ENCODE measurements at places on chromosomes 1 and 21. TPM values are rescaled to one million over a fixed set of nuclear protein-coding genes. Genes with fewer than 3 reads are reported as not detected.
A peak's percentile ranks its signal among the peaks of the same experiment; 100 is the strongest.

- no peak for DNase-seq
Measured at GRCh38 chr21:15249285-15249993, 184.6 kb upstream of the NRIP1 start.

DNA sequence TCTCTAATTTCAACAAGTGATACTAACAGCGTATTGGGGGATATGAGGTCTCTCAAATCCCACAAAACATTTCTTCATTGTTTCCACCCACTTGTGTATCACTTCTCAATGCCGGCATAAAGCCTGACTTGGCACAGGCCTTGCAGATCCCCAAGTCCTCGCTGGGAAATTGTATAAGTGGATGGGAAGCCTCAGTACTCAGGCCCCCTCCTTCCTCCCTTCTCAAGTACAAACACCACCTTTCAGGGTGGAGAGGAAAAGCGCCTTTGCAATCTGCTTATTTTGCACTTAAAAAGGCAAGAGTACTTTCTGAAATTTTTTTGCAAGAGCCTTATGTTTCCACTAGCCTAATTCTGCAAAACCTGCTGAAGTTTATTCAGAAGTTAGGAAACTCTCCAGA, 25.8 kb upstream of the KLHDC8A start:
- no peak for DNase-seq

SLC26A9 gene
- total RNA-seq = 9.8 TPM

- no peak for DNase-seq
Measured at GRCh38 chr1:97529600-97529999, 391.2 kb downstream of the DPYD start.

DNA sequence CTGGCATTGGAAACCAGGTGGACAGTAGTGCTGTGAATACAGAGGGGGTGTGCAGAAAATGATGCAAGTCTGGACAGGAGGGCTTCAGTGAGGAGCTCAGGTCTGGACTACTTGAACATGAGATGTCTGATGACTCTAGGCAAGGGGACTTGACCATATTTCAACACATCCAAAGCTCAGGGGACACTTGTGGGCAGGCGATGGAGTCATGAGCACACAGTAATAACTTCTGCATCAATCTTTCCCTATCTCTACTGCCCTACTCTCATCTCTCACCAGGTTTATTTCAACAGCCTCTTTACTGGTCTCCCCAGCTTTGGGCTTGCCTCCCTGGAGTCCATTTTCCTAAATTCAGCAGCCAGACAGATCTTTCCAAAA, 21.9 kb downstream of the FMO2 start:
- DNase-seq = no peak

OR2G6 gene
- not detected for total RNA-seq

DNA sequence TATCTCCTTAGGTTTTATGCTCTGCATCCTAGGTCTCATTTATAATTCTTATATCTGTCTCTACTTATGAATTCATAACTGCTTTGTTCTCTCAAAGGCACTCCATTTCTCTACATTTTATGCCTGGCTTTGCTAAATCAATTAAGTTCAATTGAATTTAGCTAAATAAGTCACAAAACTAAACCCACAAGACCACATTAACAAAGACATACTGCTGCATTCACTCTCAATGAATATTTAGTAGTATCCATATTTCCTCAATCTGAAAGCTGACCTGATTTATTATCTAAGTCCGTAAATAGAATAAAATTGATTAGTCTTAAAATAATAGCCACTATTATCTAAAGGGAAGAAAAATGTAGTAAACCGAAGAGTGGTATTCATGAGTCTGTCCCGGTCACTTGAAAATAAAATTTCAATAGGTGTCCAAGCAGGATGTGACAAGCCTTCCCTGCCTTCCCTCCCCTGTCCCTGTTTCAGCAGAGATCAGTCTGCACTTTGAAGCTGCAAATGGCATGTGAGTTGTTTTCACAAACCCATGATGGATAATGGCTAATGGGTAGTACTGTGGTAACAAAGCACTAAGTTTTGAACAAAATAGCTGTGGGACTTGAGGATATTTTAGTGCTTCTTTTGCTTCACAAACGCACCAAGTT, 295.0 kb upstream of the NCAM2 start:
- no peak for DNase-seq

TACSTD2 gene
- 0.11 TPM for total RNA-seq

- DNase-seq = no peak
Measured at GRCh38 chr1:90714521-90714951, 2.6 kb downstream of the BARHL2 start.

- no peak for DNase-seq
Measured at GRCh38 chr1:59936358-59936821, 9.8 kb upstream of the CYP2J2 start.

GRCh38 chr1:60847391-60847790, 235.0 kb upstream of the NFIA start:
- no peak for DNase-seq

- no peak for DNase-seq
Measured at GRCh38 chr1:30123036-30123435, 600.3 kb downstream of the MATN1 start.

HMCN1 gene
- 7.3 TPM for total RNA-seq

GRCh38 chr1:51669816-51670215, 52.9 kb downstream of the OSBPL9 start:
- no peak for DNase-seq

DNA sequence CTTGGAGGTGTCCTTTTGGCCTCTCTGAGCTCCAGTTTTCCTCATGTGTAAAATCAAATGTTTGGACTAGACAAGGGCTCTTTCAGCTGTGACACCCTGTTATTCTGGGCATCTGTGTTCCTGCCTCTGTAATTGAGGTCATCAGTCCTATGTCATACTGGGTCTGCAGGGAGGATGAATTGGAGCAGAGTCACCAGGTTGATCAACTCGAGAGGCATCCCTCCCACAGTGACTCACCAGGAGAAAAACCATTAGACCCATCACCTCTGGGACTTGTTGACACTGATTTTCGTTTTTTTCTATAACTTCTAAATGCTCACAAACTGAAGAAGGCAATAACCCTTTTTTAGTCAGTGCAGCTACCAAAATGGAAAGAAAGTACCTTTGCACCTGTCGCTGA, 82.2 kb downstream of the ST6GALNAC5 start:
- no peak for DNase-seq

DNA sequence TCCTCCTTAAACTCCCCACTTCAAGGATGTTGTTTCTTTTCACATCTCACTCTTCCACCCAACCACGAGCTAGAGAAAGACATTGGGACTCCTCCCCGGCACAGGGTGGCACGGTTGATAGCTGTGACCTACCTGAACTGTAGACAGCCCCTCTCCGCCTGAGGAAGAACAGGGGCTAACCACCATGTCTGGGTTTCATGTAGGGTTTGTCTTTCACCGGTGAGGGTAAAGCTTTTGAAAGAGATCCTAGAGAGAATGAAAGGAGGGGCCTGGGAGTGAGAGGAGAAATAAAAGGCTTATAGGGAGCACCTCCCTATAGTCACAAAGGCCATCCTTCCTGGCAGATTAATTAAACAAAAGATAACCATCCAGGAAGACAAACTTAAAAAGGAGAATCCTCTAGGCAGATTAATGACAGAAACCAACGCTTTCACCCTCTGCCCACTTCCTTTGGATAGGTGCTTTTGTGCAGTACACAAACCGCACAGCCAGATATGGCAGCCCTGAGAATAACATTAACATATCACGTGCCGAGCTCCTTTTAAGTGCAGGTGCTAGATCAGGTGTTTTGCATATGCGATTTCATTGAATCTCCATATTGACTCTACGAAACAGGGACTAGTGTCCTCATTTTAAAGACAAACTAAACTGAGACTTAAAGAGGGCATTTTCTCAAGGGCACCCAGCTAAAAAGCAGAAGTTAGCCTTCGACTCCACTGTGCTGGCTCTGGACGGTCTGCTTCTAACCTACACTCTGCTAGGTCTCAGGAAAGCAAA, 178.1 kb upstream of the RUNX1 start:
- DNase-seq = no peak

- no peak for DNase-seq
Measured at GRCh38 chr1:111653709-111654108, 34.1 kb downstream of the RAP1A start.

GRCh38 chr1:116712510-116712909, 41.7 kb upstream of the CD2 start:
- no peak for DNase-seq

GRCh38 chr1:198118134-198118533, 38.7 kb upstream of the NEK7 start:
- DNase-seq = peak; percentile 78

GRCh38 chr1:112196731-112197130, 199.3 kb upstream of the CTTNBP2NL start:
- DNase-seq = no peak

TP53BP2 gene
- total RNA-seq = 24.9 TPM

- no peak for DNase-seq
Measured at GRCh38 chr1:161952607-161953172, 71.0 kb downstream of the OLFML2B start.

CACNA1S gene
- 0.19 TPM for total RNA-seq

GRCh38 chr21:43016728-43017127, 42.4 kb downstream of the PKNOX1 start:
- no peak for DNase-seq

LENEP gene
- not detected for total RNA-seq

DNA sequence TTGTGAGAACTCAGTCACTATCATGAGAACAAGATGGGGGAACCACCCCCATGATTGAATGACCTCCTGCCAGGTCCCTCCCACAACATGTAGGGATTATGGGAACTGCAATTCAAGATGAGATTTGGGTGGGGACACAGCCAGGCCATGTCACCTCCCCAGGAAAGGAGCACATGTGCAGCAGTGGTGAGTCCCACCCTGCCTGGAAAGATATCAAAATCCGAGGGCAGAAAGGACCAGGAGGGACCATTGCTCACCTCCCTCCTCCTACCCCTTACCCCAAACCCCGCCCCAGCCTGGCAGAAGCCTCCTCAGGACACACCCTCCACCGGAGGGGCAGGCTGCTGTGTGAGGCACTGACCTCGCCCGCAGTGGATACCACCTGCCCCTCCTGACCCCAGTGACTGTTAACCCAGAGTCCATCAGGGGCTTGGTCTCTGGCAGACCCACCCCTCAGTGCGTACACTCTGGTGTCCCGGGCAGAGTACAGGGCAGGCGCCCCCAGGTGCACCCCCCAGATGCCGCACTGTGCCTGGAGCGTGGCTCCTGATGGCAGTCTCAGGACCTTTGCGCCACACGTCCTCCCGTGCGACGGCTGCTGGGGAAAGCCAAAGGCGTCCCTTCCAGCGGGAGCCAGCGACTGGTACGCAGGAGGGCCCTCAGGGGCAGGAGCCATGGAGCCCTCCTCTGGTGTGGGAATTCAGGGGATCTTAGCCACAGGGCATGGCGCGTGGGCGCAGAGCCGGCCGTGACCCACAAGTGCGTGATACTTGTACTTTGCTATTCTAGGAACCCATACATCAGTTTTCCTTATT, 20.9 kb downstream of the PDXK start:
- DNase-seq = no peak

DNA sequence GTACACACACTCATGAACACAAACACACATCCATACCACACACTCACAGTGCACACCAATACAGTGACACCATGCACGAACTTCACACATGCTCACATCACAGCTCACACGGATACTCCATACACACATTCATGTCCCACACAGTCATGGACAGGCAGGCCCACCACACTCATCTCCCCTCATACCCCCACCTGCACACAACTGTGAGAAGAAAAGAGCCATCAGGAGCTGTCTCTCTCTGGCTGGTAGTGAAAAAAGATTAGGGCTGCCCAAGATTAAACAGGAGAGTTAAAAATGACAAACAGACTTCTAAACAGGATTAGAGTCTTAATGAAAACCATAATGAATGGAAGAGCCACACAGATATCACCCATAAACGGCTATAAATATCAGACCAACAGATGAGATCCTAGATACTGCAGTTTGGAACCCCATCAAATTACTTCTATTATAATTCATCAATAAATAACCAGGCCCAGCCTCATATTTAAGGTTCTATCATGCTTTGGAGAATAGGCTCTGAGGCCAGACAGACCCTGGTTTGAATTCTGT, 122.3 kb downstream of the PLXNA2 start:
- no peak for DNase-seq

DNA sequence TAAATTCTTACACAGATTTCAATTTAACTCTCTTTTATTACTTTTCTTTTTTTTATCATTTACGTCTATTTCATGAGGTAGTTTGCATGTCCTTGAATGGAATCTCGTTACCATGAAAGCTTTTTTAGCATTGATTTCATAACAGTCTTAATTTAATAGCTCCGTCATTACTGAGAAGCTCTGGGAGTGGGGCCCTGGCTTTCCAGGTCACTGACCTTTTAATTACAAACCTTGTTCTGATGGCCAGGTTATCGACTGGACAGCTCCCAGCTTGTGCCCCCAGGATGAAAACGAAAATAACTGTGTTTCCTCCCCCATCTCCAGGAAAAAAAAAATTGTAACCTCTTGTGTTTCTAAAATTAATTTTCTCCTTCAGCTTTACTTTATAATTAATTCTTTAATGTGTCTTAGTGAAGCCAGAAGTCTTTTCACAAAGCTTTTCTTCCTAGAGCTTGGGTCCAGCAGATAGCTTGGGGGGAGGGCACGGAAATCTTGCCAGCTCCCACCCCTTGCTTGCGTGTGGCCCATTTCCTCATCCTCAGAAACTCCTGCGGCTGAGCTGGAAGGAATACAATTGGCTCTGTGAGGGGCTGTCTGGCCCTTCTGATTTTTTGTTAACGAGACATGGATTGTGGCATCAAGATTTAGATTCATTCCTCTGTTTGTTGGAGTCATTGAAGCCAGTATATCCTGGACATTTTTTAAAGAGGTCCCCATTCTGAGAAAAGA, 65.7 kb downstream of the PEX14 start:
- no peak for DNase-seq

PHACTR4 gene
- total RNA-seq = 18.0 TPM

AMY1C gene
- not detected for total RNA-seq

BSND gene
- not detected for total RNA-seq

DNAI4 gene
- 10.9 TPM for total RNA-seq

DNA sequence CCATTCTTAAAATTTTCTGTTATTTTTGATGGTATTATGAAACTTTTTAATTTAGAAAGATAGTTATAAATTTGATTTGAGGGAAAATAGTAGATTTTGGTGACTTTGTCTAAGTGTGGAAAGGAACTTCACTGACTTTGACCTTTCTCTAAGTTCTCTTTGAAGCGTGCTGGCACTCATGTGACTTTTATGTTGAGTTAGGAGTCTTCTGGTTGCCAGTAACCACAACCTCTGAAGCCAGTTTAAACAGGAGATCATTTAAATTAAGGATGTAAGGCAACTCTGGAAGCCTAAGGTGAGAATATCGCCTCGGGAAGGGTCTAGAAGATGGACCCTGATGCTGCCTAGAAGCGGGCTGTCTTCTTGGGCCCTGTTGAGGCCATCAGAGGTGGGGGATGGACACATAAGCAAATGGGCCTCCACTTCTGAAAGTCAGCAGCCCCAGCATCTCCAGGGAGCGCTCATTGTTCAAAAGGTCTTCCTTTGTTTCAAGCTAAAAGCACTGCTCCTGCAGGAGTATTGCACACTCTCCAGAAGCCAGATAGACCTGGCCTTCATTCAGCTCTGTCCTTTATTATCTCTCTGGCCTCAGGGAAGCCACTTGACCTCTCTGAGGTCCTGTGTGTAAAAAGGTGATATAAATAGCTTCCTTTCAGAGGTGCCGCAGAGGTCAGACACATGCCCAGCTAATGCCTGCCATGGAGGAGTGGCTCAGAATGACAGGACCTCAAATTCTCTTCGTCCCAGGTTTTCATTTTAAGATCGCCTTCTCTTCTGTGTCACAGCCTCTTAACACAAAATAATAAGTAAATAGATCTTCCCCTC, 5.1 kb upstream of the RCAN1 start:
- DNase-seq = no peak
